ENCODE measurements at places on chromosomes 5 and 9.

DNA sequence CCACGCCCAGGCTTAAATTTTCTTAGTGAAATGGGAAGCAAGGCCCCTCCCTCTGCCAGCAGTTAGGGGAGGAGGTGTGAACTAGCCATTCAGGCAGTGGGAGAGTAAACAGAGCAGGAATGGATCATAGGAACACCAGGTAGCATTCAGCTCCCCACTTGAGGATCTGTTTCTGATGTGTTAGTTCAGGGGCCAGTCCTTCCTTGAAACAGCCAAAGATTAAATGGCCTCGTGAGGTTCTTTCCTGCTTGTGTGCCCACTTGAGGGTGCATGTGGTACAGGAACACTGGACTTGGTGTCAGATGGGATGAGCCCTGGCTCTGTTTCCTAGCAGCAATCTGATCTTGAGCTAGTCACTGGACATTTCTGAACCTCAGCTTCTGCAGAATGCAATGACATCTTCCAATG lies 21.2 kb downstream of the FAXDC2 start:
- no peak for DNase-seq

DNA sequence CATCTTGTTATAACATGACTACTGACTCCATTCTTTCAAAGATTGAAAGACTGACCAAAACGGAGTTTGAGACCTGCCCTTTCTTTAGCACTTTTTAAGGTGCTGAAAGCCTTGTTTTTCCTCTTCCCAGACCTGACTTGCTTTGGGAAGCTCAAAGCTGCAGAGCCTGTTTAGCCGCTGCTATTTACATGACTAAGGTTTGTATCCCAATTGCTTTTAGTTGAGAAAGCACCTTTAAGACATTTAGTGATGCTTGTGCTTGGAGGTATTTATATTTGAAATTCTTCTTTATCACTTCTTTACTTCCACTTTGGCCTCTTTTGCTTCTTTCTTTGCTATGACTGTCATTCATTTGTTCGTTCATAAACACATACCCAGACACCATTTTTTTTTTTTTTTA lies 182.6 kb upstream of the ELL2 start:
- no peak for DNase-seq

- DNase-seq: no peak
These were observed 14.5 kb upstream of the AUH start for GRCh38 chr9:91376239-91376638.

DNA sequence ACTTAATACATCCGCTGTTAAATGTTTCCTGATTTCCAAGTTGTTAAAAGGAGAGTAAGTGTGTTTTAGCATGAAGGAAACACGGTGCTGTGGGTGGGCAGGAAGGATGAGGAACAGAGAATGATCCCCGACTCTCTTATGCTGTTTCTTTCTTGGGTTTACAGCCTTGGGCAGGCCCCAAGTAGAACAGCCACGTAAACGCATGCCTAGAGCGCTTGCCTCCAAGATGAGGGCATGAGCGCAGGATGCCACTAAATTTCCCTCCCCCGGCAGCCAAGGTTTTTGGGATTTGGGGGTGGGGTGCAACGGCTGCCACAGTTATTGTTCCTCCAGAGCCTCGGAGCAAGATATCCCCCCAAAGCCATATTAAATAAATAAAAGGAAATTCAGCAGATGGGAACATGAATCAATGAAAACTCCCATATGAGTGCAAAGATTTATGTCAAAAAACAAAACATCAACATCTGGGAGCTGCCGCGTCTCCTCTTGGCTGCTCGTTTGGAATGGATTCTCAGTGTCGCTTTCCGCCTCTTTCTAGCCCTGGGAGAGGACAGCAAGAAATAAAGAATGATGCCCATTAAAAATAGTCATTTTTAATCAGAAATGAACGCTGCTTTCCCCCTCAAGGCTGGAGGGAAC lies 10.0 kb upstream of the DELE1 start:
- no peak for DNase-seq

GRCh38 chr5:132138260-132138659 lies 64.7 kb downstream of the CSF2 start:
- no peak for DNase-seq

DNA sequence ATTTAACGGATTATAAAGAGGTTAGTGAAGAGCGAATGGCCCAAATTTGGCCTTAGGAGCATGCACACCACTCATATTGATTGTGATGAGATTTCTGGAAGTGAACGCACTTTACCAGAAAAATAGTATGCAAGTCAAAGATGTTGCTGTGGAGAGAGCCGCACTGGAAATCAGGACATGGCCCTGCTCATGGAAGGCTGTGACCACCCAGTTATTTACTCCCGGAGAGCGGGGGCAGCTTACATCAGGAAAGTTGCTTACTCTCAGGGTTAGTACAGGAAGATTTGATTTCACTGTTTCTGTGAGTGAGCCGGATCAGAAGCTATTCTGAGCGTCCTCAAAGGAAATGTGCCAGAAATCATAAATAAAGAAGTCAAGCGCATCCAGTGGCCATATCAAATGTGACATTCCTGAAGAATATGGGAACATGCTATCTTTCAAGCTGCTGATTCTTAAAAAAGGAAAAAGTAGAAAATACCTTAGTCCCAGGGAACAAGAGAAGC lies 42.9 kb upstream of the STRBP start:
- DNase-seq: no peak

- DNase-seq: no peak
These were observed at the start of gene FAM240B for GRCh38 chr9:38720083-38720745. Gene FAM240B (minus strand): TSS chr9:38720133. CDS start chr9:38703999, 16,134 bp downstream.

All from stromal cell of bone marrow (primary cell).